GM19239 (cell line): ENCODE measurements at places on chromosomes 1 and 21.

- DNase-seq, result peak; percentile 69
Measured at GRCh38 chr21:42117229-42117966, 46.3 kb downstream of the UMODL1 start.

DNA sequence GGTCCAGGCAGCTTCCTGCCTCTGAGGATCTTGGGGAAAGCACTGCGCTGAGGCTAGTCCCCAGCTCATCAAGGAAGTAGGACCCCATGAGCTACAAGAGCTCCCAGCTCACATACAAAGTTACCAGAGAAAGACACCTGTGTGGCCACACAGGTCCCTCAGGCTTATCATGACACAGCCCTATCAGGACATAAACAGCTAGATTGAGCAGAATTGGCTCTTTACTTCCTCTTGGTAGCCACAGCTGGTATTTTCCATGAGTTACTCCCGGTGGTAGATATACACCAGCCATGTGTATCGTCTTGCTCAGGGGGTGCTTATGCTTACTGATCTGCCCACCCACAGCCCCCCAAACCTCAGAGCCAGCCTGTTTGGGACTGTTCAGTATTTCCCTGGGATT lies 1.2 kb downstream of the LENEP start:
- DNase-seq, result no peak

DNA sequence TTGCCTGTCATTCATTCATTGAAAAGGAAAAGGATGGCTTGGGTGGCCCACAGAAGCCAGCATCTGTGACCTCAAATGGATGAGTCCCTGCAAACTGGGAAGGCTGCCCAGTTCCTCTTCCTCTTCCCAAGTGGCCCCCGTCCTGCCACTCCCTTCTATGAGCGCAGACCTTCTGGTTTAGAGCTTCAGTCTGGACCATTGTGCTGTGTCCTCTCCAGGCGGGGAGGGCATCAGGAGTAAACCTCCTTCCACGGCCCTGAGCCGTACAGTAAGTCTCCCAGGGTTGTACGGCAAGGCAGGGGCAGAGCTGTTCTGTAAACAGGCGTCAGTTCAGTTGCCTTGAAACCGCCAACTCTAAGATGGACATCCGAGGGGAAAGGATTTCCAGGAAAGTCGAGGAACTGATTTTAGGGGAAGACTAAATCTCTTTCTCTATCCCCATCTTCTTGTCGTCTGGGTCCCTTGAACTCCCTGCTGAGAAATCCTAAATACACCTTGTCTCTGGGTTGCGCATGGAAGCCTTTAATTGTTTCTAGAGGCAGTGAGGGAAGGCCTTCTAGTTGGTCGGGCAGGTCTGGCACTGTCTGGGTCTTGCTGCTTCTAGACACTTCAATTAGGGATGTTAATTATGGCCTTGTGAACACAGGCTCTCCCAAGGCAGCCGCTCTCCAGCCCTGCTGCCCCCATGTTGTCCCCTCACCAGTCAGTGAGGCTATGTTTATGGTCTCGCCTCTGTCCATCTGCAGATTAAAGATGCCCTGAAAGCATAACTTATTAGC lies 22.1 kb downstream of the SOX13 start:
- DNase-seq, result no peak

- no peak for DNase-seq
Measured at GRCh38 chr1:93810316-93810715, 68.7 kb downstream of the DNTTIP2 start.

DNA sequence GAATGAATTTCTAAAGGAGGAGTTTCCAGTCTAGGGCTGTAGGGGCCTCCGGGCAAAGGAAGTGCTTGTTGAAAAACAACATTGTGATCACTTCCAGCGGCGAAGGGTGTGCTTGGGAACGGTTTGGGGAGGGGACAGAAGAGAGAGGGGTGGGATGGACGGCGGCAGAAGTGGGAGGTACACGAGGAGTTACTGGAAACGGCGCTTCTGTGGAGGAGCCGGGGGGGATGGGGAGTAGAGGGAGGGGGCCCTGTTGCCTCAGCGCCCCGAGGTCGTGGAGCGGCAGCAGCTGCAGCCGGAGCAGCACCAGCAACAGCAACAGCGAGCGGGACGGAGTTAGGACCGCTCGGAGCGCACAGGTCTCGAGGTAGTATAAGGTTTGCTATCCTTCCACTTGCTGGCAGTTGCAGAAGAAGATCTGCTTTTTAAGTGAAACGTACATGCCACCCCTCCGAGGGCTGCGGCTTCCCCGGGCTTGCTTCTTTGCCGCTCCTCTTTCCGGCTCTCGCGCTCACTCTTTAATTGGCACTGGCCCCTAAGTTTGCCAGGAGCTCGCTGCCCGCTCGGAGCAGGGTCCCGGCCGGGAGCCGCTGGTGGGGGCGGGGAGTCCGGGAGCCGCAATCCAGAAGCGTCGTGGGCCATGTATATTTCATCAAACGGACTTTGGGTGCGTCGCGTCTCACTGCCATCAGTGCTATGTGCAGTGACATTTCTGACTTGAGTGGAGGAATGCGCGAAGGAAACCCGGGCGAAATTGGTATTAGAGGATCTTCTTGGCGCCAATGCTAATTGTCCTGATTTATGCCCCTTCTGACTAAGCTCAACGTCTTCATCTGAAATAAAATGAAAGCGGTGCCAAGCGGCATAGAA lies 771 bp upstream of the NTNG1 start:
- DNase-seq, result no peak

DNA sequence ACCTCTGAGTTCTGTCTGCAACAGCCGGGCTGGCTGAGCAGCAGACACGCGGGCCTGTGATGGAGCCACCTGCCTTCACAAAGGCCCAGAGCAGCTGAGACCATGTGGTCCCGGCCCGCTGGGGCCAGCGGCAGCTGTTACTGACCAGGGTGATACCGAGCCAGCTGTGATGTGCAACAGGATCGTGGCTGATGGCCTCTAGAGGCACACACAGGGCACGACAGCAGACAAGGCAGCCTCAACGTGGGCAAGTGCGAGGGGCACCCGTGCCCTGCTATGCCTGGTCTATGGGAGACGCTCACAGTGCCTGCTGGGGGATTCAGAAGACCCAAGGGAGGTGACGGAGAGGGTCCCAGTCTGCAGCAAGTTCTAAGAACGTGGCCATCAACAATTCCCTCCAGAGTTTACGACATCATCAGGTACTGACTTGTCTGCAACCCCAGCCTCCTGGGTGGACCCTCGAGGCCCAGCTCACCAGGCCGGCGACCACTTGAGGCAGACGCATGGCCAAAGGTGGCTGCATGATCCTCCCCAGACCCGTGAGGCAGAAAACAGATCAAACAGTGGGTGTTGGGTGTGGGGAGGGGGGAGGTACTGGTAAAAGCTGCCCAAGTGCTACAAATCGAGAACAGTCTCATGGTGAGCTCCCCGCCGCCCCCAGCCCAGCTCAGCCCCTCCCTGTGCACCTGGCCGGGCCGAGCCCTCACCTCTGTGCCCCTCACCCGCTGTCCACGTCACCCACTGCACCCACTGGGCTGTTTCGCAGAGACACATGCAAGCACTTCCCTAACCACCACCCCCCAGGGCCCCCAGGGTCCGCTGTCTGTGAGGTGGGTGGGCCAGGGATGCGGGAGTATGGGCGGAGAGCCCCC lies 6.0 kb downstream of the POFUT2 start:
- no peak for DNase-seq

DNA sequence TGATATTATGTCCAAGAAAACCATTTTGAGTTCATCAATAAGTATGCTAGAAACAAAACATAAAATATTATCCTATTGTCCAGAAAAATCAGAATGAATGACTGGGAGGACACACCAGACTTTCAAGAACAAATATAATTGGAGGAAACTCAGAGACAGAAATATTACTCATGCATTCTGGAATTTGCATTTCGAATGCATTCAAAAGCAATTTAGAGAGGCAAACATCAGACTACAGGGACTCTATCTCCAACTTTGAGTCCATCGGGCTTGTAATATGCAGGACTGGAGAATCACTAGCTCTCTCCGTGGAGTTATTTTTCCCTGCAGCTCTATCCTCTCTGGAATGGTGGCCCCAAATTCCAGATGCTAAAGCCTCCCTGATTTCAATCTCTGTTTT lies 161.8 kb downstream of the CDC42BPA start:
- DNase-seq, result no peak

- no peak for DNase-seq
Measured at GRCh38 chr1:86140281-86140880, 16.2 kb downstream of the COL24A1 start.

GRCh38 chr21:35046263-35046624 lies 2.9 kb downstream of the RUNX1 start:
- DNase-seq, result no peak

- DNase-seq, result no peak
Measured at GRCh38 chr1:43985984-43986595, 5.3 kb upstream of the CCDC24 start.

DNA sequence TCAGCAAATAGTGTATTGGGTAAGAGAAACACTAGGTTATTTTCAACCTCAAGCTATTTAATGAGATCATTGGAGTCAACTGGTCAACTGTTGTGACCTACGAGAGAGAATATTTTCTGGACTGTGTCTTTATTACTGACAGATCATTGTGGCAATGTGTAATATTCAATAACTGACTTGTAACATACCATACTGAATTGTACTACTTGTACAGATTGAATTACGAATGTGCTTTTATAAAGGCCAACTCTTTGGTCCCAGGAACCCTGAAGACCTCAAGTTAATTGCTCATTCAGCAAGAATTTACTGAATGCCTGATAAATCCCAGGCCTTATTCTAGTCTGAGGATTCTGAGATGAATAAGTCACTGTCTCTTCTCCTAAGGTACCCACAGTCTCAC lies 56.1 kb upstream of the CAMK1G start:
- no peak for DNase-seq

DNA sequence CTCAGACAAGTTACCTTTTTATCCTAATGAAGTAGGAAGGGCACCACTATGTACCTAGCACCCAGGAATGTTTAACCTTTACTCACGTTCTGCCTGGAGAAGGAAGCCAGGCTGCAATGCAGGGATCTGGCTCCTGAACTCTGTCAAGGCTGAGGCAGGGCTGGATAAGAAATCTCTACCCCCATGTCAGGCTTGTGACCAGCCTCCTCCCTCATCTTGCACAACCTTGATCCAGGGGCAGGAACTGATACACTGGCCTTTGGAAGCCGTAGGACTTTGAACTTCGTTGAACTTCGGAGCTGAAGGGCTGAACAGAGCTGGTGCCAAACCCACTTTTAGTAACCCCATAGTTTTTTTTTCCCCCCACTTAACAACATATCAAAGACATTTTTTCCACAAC lies 8.0 kb upstream of the AKR1A1 start:
- DNase-seq, result no peak

GRCh38 chr1:167342846-167343245 lies 122.2 kb downstream of the POU2F1 start:
- DNase-seq, result no peak

DNA sequence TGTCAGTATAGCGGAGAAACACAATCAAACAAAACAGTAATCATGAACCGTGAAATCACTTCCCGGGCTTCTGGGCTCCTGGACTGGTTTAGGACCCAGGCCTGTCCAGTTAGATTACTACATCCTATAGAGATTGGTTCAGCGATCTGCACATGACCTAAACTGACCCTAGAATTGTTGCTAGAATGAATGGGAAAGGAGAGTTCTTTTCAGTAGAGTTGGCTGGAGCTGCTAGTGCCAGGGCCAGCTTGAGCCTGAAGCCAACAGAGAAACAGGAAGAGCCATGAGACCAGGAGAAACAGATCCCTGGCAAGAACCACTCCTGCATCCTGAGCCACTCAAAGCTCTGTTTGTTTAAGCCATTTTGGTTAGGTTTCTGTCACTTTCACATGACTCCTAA lies 474.3 kb upstream of the C1orf87 start:
- DNase-seq, result no peak

- DNase-seq, result no peak
Measured at GRCh38 chr1:109615879-109616278, 3.5 kb downstream of the GNAT2 start.

- DNase-seq, result no peak
Measured at GRCh38 chr1:71294178-71294577, 213.3 kb upstream of the ZRANB2 start.

DNA sequence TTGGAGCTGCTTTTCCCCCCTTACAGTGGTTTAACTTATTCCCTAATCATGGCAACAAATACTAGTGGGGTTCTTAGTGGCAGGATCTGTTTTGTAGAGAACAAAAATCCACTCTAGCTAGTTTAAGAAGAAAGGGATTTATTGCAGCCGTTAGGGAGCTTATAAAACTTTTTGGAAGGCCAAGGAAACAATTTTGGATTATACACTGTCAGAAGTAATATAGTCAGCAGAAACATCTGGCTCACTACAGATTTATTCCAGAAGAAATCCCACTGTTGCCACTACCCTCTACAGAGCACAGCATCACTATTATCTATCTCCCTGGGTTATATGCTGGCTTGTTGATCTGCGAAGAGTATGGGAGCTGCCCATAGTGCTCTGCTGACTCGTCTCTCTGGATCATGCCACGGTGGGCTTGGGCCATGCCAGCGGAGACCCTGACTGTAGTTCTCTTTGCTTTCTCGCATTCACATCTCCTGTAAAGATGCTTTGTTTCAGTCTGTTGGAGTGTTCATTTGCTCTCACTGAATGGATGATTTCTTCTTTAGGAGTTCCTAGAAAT lies 107.5 kb downstream of the ODF2L start:
- no peak for DNase-seq

- no peak for DNase-seq
Measured at GRCh38 chr1:171486048-171486519, 754 bp downstream of the PRRC2C start.

- DNase-seq, result no peak
Measured at GRCh38 chr1:27403065-27403726, 10.8 kb downstream of the GPR3 start.

- DNase-seq, result no peak
Measured at GRCh38 chr1:218302155-218302554, 17.1 kb downstream of the RRP15 start.

- no peak for DNase-seq
Measured at GRCh38 chr1:234515411-234515810, 36.4 kb upstream of the TARBP1 start.

GRCh38 chr1:159977364-159978106 lies 23.5 kb upstream of the SLAMF9 start:
- DNase-seq, result no peak

- no peak for DNase-seq
Measured at GRCh38 chr1:211135342-211135950, 1.5 kb upstream of the KCNH1 start.
